ENCODE measurements at places on chromosomes 4 and X.

- DNase-seq: peak; percentile 22
Observed at GRCh38 chr4:26441102-26441501, 49.2 kb downstream of the CCKAR start.

DNA sequence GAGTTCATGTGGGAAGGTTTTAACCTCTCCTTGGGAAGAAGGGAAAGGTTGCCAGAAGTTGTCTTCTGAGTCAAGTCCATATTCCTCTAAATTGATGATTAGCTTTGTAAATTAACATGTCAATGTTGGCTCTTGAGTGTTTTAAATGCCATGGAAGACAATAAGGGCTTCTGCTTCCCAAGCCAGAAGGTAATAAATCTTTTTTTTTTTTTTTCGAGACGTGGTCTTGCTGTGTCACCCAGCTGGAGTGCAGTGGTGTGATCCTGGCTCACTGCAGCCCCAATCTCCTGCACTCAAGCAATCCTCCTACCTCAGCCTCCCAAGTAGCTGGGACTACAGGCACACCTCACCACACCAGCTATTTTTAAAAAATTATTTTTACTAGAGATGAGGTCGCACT lies 5.0 kb upstream of the REST start:
- DNase-seq: no peak

GRCh38 chr4:2689825-2690700 lies 66.1 kb downstream of the TNIP2 start:
- DNase-seq: no peak

GRCh38 chrX:2934715-2935710 lies 5.9 kb upstream of the ARSD start:
- DNase-seq: no peak

- DNase-seq: no peak
Observed at GRCh38 chr4:182242787-182243186, 415 bp upstream of the TENM3 start.

- DNase-seq: no peak
Observed at GRCh38 chrX:112083624-112084326, 1.2 kb upstream of the TRPC5 start.

GRCh38 chrX:41796577-41796976 lies 72.6 kb downstream of the GPR82 start:
- no peak for DNase-seq

DNA sequence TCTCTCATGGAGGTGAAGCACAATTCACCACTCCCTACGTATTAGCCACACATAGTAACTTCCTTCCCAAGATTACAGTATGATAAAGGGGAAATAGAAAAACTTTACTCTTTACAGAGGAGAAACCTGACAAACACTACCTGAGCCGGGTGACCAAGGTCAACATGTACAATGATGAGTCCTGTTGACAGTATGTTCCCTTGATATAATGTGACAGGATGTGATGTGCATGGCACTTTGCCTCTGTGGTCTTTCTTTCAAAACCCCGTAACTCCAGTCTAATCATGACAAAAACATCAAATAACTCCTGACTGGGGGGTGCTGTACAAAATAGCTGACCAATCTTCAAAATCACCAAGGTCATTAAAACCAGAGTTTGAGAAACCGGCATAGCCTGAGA lies 60.6 kb downstream of the CD99L2 start:
- no peak for DNase-seq

DNA sequence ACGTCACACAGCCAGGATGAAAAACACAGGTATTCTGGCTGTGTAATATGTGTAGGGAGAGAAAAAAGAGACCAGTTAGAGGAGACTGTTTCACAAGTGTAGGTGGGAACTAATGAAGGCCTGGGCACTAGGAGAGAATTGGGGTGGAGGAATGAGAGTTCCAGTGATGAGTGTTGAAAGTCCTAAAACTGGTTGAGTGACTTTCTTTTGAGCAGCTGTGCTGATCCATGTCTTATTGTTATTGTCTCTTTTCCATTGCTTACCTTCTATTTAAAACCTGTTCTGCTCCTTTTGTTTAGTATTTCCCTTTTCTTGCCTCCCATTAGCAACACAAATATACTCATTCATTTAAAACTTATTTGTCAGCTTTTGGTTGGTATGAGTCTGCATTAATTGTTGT lies 88.7 kb downstream of the PDLIM5 start:
- DNase-seq: no peak

- no peak for DNase-seq
Observed at GRCh38 chr4:17010426-17011087, 112.1 kb upstream of the LDB2 start.

DNA sequence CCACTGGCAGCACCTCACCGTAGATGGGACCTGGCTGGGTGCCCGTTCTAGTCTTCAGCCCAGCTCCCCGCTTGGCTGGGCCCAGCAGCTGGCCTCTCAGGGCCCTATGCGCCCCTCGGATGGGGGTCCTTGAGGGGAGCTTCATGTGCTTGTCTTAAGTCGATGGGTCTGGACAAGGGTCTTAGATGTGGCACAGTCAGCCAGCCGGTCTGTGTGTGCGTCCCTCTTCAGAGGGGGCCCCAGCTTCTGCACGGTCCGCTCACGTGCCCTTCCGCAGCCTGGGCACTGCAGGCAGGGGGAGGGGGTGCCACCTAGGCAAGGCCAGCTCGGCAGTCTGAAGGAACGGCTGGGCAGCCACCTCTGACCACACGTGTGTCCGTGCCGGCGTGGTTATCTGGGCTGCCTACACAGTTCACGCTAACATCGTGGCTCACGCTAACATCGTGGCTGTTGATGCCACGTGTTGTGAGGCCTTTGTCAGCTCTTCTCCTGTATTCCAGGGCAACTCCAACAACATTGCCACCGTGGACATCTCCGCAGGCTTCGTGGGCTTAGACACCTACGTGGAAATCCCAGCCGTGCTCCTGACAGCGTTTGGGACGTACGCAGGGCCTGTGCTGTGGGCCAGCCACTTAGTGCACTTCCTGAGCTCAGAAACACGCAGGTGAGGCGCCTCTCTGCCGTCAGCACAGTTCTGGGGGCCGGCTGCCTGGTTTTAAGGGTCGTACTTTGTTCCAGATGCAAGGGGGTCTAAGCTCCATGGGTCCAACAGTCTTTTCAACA lies 34.5 kb downstream of the PIGG start:
- no peak for DNase-seq

DNA sequence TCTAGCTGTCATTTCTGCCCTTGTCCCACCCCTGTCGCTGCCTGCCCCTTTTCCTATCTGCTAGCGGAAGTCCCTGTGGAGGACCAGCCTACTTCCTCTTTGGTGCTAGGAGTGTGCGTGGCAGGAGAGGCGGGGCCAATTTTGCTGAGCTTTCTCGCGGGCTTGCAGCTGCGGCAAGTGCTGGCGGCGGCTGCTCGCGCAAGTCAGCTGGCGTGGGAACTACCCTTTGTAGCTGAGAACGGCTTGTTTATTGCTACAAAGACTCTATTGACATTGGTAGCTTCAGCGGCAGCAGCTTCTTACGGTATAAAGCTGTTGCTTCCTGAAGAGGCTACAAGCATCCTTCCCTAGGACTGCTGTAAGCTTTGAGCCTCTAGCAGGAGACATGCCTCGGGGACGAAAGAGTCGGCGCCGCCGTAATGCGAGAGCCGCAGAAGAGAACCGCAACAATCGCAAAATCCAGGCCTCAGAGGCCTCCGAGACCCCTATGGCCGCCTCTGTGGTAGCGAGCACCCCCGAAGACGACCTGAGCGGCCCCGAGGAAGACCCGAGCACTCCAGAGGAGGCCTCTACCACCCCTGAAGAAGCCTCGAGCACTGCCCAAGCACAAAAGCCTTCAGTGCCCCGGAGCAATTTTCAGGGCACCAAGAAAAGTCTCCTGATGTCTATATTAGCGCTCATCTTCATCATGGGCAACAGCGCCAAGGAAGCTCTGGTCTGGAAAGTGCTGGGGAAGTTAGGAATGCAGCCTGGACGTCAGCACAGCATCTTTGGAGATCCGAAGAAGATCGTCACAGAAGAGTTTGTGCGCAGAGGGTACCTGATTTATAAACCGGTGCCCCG lies at the start of gene MAGEH1:
Gene MAGEH1 (plus strand): TSS at position 138 of the 843 bp plus-strand sequence. CDS start 248 bp downstream, at position 386.
- peak; percentile 81 for DNase-seq

DNA sequence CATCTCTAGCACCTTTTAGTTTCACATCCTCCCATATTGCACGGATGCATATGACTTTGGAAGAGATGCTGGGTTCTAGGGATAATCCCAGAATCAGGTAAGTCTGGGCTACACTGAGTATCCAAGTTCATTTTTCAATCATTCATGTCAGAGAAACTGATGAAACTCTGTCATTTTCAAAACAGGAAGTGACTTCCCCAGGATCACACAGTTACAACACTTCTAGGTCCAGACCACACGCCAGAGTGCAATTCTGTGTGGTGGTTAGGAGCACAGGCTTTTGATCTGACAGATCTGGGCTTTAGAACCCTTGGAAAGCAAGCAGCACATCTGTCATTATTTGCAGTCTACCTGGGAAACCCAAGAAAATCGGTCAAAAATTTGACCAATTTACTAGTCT lies 52.1 kb upstream of the CDKN2AIP start:
- DNase-seq: no peak

- no peak for DNase-seq
Observed at GRCh38 chr4:164203476-164203875, 550.5 kb upstream of the SMIM31 start.

- no peak for DNase-seq
Observed at GRCh38 chr4:61909031-61909430, 708.9 kb downstream of the ADGRL3 start.

DNA sequence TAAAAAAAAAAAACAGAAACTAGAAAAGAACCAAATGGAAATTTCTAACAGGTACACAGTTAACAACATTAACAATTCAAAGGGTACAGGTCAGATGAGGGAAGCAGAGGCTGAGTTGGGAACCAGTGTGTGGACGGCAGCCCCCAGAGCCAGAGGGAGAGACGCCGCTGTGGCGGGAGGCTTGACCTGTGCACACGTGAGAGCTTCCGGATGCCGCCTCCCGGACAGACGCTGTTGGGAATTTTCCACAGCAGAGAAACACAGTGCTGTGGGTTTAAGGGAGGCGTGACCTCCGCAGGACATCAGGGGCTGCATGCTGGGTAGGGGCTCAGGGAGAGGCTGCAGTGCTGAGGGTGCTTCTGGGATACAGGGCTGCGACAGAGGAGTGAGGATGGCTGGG lies 22.2 kb downstream of the TACC3 start:
- no peak for DNase-seq

- DNase-seq: no peak
Observed at GRCh38 chrX:18875256-18875878, 108.5 kb downstream of the PHKA2 start.

DNA sequence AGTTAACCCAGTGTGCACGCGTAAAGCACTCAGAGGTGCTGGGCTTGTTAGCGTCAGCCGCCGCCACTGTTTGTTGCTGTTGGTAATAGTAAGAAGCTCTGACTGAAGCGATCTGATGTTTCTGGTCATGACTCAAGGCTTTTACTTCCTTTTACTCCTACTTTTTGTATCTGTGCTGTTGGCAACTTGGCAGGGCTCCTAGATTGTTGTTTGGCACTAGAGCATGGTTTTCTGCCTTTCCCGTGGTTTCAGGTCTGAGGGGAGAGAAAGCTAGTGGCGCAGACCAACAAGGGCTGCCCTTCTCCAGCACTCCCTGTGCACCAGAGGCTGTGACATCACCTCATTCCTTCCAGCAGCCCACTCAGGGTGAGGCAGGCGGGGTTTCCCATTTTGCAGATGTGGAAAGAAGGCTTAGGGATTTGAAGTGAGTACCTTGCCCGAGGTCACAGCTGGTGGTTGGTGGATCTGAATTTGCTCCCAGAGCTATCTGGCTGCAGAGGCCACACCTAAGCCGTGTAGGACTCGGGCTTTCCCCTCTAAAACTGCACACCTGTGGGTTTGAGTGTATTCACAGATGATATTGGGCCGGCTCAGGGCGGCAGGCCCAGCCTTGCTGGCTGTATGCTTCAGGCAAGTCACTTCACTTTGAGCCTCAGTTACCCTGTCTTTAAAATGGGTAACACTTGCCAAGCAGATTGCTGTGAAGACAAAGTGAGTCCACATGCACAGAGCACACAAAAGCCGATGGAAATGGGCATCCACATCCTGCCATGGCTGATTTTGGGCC lies 51.2 kb upstream of the TADA2B start:
- peak; percentile 86 for DNase-seq

DNA sequence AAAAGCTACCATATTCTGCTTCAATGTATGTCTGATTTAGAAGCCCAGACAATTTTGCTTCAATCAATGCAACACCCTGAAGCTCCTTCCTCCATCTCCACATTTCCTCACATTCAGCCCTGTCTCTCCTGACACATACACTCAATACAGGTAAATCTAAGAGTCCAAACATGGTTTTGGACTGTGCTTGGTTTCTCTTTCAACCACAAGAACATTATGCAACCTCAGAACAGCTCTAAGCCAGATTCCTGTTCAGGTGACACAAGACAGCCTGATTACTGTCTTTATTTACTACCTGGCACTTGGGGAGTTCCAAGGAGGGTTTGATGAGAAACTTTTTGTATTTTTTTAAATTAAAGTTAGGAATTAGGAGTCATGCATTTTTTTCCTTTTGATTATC lies 307.5 kb upstream of the SLIT2 start:
- DNase-seq: no peak

DNA sequence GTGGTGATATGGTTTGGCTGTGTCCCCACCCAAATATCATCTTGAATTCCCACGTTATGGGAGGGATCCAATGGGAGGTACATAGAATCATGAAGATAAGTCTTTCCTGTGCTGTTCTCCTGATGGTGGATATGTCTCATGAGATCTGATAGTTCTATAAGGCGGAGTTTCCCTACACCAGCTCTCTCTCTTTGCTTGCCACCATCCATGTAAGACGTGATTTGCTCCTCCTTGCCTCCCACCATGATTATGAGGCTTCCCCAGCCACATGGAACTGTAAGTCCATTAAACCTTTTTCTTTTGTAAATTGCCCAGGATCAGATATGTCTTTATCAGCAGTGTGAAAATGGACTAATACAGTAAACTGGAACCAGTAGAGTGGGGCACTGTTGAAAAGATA lies 39.5 kb downstream of the HSD17B13 start:
- no peak for DNase-seq

- no peak for DNase-seq
Observed at GRCh38 chr4:52841682-52842456, 20.2 kb upstream of the RASL11B start.

DNA sequence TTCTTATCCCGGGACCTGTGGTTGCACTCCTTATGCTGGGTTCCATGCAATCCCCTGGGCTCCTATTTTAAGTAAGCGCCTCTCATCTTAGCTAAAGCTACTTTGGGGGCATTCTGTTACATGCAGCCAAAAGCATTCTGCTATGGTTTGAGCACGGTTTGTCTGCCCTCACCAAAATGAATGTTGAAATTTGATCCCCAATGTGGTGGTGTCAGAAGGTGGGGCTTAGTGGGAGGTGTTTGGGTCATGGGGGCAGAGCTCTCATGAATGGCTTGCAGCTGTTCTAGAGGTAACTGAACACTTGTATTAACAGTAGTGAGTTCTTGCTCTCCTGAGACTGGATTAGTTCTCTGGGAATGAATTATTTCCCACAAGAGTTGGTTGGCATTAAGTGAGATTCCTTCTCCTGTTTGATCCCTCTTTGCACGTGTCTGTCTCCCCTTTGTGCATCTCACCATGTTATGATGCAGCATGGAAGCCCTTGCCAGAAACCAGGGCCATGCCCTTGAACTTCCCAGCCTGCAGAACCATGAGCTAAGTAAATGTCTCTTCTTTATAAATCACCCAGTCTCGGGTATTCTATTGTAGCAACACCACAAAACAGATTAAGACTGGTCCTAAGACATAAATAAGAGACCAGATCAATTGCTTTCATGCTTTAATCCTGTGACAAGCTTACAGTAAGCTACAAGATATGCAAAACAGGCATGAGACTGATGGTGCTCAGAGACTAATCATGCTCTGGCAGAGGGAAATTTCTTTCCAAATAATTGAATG lies 141.8 kb downstream of the TSPAN5 start:
- DNase-seq: no peak

GRCh38 chrX:132563976-132564375 lies 75.1 kb upstream of the MBNL3 start:
- no peak for DNase-seq

Measured in fibroblast of gingiva (primary cell).